ENCODE measurements at places on chromosomes 11 and 22.

- no peak for DNase-seq
These were observed 29.9 kb downstream of the LRFN4 start for GRCh38 chr11:66886671-66887221.

GRCh38 chr11:6377902-6378639 lies 12.2 kb upstream of the SMPD1 start:
- DNase-seq, result no peak

DNA sequence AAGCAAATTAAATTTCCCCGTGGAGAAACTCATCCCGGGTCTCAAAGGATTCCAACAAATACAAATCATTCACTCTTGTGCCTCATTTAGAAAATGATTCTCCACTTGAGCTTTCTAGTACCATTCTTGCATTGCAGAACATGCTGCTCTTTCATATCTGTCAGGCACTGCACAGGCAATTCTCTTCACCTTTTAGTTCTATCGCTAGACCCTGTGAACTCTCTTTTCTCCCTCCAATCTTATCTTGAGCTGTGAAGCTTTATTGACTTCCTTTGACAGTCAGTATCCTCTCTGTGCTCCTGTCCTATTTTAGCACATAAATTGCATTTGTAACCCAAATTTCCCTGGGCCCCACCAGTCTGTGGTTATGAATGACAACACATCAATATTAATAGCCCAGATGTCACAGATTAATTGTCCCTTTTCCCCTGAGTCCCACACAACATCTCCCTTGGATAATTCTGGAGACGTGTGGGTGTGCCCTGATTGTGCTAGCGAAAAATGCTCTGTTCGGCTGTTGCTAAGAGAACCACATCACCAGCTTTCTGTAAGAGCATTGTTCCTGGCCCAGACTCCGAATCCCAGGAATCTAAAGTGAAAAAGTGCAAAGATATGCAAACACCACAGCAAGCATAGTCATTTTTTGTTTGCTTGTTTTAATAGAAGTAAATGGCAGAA lies 22.4 kb upstream of the SC5D start:
- no peak for DNase-seq

GRCh38 chr11:118902336-118903203 lies 18.9 kb downstream of the CXCR5 start:
- DNase-seq, result no peak

GRCh38 chr11:68122936-68123539 lies 1.9 kb upstream of the CHKA start:
- no peak for DNase-seq

- DNase-seq, result no peak
These were observed 25.8 kb downstream of the SWAP70 start for GRCh38 chr11:9689721-9690120.

GRCh38 chr22:46060292-46061123 lies 83.5 kb upstream of the WNT7B start:
- DNase-seq, result no peak

DNA sequence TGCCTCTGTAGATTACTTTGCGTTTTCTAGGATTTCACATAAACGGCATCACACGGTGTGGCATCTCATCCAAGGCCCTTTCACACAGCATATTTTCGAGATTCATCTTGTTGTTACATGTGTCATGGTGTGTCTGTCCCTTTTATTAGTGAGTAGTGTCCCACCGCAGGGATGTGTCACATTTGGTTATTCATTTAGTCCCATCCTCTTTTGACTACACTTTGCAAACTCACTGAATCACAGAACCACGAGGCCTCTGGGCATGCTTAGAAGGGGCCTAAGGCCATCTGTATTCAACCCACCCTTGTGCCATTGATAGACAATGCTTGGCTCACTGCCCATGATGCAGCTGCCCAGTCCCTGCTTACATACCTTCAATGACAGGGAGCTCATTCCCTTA lies 4.2 kb upstream of the RAC2 start:
- DNase-seq, result no peak

- DNase-seq, result no peak
These were observed 63.6 kb upstream of the TIMP3 start for GRCh38 chr22:32737811-32738497.

DNA sequence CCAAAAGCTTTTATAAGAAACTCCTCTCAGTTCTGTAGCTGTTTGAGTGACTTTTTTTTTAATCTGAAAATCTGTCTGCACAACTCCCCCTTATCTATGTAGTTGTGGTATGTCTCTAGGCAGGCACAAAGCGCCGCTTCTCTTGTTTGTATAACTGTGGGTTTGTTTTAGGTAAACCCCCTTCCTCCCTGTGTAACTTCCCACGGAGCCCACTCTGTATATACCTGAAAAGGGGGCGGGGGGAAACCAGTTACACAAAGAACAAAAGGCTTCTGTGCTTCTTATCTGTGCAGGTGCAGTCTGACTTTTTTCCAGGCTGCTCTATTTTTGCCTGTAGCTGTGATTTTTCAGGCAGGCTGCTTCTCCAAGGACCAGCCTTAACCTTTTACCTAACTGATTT lies 13.2 kb downstream of the OR10AG1 start:
- DNase-seq, result no peak

GRCh38 chr22:44523981-44524759 lies 26.1 kb upstream of the RTL6 start:
- DNase-seq, result no peak

GRCh38 chr11:8584511-8584910 lies 9.5 kb downstream of the STK33 start:
- no peak for DNase-seq

DNA sequence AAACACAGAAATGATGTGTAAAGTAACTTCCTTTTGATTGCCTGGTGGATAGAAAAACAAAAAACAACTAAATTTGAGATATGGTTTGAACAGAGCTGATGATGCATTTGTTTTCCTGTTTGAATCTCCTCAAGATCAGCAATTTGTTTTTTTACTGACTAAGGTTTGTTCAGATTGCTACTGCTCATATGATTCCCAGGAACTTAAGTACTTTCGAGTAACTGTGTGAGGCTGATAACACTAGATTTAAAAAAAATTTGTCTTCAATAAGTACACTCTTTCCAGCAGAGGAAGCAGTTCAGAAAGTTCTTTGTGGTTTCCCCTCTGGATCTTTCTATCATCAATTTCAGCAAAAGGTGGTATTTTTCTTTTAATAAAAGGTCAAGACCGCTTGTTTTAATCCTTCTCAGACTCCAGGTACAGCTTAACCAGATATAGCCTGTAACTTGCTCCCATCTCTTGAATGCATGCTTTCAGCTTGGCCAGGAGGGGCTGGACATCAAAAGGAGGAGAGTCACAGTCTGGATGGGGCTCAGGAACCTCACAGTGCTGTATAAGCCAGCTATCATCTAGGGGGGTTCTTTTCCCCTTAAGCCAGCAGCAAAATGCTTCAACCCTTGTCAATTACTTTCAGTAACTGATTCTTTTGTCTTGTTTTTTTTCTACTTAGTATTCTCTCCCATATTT lies 12.3 kb upstream of the MS4A6E start:
- no peak for DNase-seq

- DNase-seq, result no peak
These were observed 2.8 kb upstream of the ROBO4 start for GRCh38 chr11:124900464-124900863.

- DNase-seq, result no peak
These were observed 62.4 kb upstream of the MYEOV start for GRCh38 chr11:69231466-69232018.
